WTC11 (cell line): ENCODE measurements at places on chromosomes 7 and 10. TPM values are rescaled to one million over a fixed set of nuclear protein-coding genes. Genes with fewer than 3 reads are reported as not detected.

Gene PON1
- 0.25 to 0.26 TPM in 2 of 3 replicates, not detected in the other for total RNA-seq

Gene CALML5
- total RNA-seq = 0.23 TPM in 1 of 3 replicates, not detected in the others

Gene ZNF727
- total RNA-seq = not detected in 3 replicates

Gene CXCL12
- total RNA-seq = 52.4 to 64.3 TPM (median 59.6 TPM) in 3 replicates

Gene ZNF862
- total RNA-seq = 3.6 to 6.3 TPM (median 5.8 TPM) in 3 replicates

Gene OR13A1
- total RNA-seq = 0.14 to 0.16 TPM (median 0.15 TPM) in 3 replicates

Gene SPDYE2
- total RNA-seq = 0.15 to 0.23 TPM in 2 of 3 replicates, not detected in the other

Gene RET
- total RNA-seq = 17.8 to 21.4 TPM (median 19.3 TPM) in 3 replicates

Gene ADCY1
- 25.6 to 29.0 TPM (median 26.4 TPM) in 3 replicates for total RNA-seq

Gene CACNB2
- total RNA-seq = 3.2 to 4.4 TPM (median 3.3 TPM) in 3 replicates

Gene CRYGN
- 1.0 to 1.6 TPM (median 1.5 TPM) in 3 replicates for total RNA-seq

Gene CALHM1
- total RNA-seq = 0.30 to 0.55 TPM (median 0.39 TPM) in 3 replicates

Gene HECTD2
- total RNA-seq = 6.5 to 9.4 TPM (median 8.5 TPM) in 3 replicates

Gene UNCX
- total RNA-seq = not detected in 3 replicates

Gene TMEM270
- 0.28 TPM in 1 of 3 replicates, not detected in the others for total RNA-seq

Gene CYP3A4
- total RNA-seq = 0.32 to 0.50 TPM (median 0.33 TPM) in 3 replicates

Gene CLEC5A
- not detected in 3 replicates for total RNA-seq

Gene ZNF32
- 23.9 to 25.7 TPM (median 25.4 TPM) in 3 replicates for total RNA-seq

Gene ZNF503
- total RNA-seq = 0.25 to 0.39 TPM (median 0.34 TPM) in 3 replicates
